ENCODE measurements at places on chromosomes 1 and 21.

DNA sequence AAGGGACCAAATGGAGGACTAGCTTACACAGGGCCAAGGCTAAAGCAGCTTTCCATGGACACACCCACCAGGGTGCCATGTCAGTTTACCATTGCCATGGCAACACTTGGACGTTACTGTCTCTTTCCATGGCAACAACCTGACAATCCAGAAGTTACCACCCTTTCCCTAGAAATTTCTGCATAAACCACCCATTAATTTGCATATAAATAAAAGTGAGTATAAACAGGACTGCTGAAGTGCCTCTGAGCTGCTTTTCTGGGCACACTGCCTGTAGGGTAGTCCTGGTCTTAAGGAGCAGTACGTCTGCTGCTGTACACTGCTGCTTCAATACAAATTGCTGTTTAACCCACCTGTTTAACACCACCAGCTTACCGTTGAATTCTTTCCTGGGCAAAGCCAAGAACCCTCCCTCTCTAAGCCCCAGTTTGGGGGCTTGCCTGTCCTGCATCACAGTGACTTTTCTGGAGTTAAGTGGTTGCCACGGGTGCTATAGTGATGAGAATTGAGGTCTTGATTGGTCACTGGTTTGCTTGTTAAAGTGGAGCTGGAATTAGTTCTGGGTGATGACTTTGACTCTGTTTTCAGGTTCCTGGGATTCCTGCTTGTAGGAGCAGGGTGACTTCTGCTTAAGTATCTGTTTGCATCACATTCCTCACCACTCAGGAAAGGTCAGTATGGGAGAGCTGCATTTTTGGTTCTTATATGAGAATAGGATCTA is 83.2 kb downstream of the CLDN17 start:
- no peak for DNase-seq

DNA sequence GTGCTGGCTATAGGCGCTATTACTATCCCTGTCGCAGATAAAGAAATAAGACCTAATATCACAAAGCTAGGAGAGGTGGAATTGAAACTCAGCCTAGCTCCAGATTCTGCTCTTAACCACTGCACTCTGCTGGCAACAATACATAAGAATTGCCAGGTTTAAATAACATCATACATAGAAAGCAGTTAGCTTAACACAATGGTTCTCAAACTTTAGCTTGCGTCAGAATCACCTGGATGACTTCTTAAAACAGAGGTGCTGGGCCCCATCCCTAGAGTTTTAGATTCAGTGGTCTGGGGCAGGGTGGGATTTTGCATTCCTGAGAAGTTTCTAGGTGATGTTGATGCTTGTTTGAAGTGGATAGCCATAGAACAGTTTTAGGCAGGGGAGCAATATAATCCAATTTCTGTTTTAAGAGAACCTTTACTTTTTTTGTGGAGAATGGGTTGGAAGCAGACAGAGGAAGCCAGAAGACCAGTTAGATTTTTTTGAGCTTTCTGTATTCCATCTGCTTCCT is 1.1 kb upstream of the POMGNT1 start:
- no peak for DNase-seq

DNA sequence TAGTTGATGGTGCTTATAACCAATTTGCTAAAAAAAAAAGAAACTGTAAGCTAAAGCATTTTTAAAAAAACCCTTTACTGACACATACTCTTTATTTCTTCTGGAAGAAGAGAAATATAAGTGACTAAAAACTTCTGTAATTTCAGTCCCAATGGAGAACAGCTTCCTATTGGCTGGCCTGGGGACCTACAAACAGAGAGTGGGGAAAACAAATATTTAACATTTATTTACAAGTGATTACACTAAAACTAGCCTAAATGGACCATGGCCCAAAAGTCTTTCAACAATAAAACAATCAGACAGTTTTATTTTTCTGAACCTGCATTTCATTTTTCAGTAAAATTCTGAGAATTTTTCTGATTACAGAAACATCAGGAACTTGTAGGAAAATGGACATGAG is 15.2 kb downstream of the TARBP1 start:
- DNase-seq, result no peak

DNA sequence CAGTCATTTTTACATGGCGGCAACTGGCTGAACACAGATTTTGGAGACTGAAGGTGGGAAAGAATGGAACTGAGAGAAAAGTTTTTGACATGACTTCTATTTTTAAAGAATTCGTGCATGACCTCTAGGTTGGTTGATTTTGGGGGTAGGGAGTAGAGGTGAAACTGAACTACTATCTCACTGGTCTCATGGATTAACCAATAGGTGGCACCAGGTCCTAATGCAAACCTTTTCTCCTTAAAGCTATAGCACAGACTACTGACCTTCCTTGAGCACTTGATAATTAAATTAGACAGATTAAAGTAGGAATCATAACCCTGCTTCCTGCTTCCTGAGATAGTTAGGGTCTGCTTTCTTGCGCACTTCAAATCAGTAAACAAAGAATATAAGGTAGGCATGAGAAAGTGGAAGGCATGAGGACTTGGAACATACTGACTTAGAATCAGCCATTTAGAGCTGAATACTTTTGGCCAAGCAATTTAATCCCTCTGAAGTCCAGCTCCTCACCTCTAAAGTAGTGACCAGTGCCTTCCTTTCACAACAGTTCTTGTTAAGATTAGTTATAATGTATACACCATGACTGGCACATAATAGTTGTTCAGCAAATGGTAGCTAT is 206.0 kb downstream of the CENPF start:
- no peak for DNase-seq

GRCh38 chr1:229225331-229225782 is 45.6 kb upstream of the RAB4A start:
- DNase-seq, result no peak

DNA sequence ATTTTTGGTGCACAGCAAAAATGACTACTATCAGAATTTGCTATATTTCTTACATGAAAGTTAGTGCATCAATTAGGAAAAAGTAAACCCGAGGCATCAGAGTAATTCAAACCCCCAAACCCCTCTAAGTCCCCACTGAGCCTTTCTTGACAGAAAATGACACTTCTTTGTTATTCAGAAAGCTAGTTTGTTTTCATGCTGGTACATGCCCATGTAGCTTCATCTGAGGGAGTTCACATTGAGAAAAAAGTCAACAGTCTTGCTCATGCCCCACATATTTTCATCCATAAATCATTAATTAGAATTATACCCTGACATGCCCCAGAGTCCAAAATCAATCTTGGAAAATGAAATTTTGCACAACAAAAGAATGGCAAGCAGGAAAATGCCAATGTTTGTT is 39.9 kb upstream of the PDC start:
- DNase-seq, result no peak

DNA sequence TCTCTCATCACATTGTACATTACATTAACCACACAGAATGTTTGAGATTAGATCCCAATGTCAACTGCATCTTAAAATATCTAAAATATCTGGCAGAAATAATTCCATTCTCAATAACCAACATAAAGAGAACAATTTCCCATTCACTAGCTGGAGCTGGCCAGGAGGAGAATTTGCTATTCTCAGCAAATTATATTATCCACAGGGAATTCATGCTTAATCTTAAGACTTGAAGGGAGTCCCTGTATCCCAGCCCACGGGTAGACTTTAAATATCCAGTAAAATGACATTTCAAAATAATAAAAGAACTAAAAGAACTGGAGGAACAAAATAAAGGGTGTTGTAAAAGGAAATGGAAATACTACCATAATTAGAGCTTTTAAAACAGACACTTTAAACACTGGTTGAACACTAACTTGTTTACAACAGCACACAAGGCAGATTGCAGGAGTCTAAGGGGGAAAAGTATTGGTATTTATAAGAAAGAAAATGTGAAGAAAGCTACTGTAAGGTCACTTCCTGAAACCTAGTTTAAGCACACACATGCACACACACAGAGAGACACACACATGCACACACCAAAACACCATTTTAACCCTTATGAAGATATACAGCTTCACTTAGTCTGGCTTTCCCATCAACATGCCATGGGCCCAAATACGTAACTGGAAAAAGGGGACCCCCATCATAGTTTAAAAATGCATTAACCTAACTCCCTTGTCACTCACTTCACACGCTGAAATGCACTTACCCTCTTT is 107.0 kb downstream of the PTPN14 start:
- no peak for DNase-seq

DNA sequence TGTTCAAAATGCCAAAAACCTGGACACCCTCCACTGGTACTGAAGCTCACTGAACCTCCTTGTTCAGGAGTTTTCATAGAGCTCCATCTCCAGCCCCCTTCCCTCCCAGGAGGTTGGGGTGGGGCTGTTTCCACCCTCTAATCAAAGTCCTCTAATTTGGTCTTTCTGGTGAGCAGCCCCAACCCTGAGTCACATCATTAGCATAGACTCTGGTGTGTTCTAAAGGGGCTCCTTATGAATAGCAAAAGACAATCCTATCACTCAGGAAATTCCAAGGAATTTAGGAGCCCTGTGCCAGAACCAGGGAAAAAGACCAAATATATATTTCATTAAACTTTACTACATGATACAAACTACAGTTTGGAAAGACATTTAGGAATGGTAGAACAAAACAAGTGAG is 13.2 kb upstream of the UBE4B start:
- no peak for DNase-seq

DNA sequence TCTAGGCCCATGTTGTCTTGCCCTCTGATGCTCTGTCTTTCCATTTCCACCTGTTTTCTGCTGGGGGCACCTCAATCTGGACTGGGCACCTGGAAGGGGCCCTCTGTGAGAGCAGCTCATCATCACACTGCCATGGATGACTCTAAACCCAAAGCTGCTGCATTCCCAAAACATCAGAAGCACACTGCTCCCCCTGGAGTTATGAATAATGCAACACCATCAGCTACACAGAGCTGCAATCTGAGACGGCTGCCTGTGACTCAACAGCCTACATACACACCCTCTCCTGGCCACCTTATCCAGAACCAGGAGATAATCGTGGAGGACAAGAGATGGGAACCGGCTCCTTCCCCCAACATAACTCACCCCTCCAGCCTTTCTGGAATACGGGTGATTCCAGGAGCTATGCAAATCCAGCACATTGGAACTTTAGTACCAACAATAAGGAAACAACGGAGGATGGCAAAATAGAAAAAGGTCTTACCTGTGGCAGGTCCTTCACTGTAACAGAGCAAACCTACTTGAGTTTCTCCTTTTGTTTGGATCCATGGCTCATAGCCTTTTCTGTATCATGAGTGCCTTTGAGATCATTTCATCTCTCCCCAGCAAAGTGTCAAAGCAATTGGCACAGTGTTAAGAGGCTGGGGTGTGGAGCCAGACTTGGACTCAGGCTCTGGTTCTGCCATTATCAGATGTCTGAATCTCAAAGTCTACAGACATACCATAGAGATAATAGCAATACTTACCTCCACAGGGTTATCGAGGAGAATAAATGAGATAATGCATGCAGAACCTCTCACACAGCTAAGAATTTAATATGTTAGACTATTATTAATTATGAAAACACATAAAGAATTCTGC is 29.3 kb downstream of the AK2 start:
- DNase-seq, result peak; percentile 25

GRCh38 chr1:45796946-45797345 is 6.5 kb upstream of the MAST2 start:
- DNase-seq, result no peak

DNA sequence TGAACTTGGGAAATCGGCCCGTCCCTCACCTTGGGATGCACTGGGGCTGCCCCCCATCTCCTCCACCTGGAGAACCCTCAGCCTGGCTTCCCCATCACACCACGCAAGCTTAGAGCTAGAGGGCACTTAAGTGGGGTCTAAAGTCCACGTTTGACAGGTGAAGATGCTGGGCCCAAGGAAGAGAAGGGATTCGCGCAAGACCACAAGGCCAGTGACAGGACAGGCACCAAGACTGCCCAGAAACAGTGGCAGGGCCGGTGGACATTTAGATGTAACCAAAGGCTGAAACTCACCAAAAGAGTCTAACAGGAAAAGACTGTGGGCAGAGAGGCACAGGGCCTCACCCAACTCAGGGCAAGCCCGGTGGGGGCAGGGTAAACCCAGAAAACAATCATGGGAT is 130.8 kb upstream of the EDN2 start:
- DNase-seq, result no peak

DNA sequence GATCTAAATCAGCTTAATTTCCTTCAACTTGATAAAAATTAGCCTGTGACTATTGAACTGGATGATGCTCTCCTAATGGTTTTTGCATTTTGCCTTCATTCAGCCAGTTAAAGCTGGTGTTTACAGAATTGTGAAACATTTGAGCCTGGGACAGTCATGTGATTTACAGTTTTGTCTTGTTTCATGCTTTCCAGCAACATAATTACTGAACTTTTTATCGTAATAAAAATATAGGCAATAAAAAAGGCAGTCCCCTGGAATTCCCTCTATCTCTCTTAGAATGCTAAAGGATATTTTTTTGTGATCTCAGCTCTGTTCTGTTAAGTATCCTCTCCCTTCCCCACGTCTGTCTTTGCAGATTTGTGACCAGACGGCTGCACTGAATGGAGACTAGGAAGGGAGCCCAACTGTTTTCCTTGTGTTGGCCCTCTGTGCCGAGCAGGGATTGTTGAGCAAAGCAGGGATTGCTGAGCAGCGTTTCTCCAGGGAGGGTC is 70.3 kb upstream of the RGL1 start:
- no peak for DNase-seq

- DNase-seq, result no peak
Measured at GRCh38 chr1:156645056-156645455, 3.1 kb downstream of the BCAN start.

DNA sequence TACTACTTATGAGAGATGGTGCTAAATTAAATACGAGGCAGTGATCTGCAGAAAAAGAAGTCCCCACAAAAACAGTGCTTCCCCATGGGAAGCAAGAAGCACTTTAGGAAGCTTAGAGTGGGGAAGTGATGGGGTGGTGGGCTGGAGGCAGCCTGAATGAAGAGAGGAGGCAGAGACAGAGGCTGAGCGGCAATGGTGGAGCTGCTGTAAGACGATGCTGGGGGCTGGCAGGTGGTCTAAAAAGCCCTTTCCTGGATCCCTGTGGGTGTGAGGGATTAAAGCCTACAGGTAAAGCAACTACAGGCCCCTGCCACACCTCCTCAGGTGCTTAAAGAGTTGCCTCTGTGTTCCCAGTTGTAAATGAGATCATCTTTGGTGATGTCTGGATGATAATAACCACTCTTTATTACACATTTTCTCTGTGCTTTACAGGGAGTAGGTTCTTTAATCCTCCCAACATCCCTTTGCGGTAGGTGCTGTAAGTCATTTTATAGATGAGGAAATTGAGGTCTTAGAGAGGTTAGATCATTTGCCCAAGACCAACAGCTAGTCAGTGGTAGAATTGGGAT is 39.2 kb downstream of the CNN3 start:
- no peak for DNase-seq

Measured in germinal center (tissue), 1 donor.